ENCODE measurements at places on chromosomes 16 and 17.

DNA sequence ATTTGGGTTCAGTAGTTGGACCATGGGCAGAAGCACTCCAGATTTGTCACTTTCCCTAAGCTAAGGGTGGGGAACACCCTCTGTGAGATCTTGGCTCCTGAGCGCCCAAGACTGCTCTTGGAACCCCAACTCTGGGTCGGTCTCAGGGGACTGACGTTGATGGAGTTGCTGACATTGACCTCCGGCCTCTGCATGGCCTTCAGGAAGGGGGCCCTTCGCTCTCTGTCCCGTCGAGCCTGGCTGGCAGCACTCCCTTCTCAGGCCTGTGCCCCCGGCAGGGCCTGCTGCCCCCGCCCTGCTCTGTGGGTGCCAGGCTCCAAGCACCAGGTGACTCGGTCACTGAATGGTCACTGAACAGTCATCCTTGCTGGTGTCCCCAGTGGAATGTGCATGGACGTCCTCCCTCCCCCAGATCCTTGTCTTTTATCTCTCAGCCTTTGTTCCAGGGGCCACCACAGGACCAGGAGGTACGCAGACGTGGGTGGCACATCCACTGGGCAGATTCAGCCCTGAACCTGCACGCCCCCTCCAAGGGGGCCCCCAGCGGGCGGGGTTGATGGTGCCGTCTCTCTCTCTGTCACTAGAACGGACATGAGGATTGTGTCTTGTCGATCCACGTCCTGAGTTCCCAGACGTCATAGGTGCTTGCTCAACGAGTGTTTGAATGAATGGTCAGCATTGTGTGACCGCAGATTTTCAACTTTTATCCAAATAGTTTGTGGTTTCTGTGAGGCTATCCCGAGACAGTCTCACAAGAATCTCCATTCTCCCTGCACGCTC lies 314.5 kb downstream of the SEC14L1 start:
- no peak for DNase-seq

GRCh38 chr17:50877838-50878237 lies 11.7 kb upstream of the TOB1 start:
- no peak for DNase-seq

DNA sequence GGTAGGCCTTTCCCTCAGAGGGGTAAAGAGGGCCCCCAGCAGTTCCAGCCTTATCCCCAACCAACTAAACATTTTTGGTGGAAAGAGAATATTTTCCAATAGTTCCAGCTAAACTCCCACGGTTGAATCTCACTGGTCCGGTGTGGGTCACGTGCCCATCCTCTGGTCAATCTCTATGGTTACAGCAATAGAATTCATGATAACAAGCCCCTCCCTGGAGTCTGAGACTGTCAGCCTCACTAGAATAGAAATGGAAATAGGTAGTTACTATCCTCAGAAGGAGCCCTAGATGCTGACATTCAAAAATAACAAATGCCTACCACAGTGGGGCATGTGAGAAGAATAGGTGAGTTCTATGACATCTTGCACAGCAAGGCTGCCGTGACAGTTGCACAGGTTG lies 37.5 kb upstream of the LITAF start:
- DNase-seq: no peak

- DNase-seq: no peak
These were observed 220.2 kb upstream of the TBX2 start for GRCh38 chr17:61179380-61179806.

- DNase-seq: peak; percentile 92
These were observed 21.7 kb downstream of the FAM117A start for GRCh38 chr17:49742166-49742638.

DNA sequence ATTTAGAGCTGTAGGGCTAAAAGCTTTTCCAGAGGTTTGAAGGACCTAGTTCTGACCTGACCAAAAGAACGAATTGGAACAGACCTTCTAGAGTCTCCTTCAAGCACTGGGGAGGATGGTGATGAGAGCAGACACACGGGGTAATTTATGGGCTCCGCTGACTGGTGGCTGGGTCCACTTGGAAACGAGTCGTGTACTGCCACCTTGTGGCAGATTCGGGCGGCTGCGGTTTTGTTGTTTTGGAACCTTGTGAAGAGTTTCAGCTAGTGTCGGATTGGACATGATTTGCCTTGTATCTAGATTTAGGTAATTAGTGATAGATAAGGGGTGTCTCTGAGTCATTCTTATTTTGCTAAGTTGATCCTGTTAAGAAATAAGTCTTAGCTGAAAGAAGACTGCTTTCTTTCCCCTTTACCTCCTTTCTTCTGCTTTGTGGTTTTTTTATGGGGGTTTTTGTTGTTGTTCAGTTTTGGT lies 98.9 kb downstream of the AATF start:
- peak; percentile 79 for DNase-seq

DNA sequence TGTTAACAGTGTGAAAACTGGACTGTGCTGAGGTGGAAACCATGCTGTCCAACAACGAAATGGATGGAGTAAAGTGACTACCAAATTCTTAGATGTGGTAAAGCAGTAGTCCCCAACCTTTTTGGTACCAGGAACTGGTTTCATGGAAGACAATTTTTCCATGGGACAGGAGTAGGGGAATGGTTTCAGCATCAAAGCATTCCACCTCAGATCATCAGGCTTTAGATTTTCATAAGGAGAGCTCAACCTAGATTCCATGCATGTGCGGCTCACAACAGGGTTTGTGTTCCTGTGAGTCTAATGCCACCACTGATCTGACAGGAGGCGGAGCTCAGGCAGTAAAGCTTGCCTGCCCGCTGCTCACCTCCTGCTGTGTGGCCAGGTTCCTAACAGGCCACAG lies 11.5 kb downstream of the SLX4 start:
- no peak for DNase-seq

DNA sequence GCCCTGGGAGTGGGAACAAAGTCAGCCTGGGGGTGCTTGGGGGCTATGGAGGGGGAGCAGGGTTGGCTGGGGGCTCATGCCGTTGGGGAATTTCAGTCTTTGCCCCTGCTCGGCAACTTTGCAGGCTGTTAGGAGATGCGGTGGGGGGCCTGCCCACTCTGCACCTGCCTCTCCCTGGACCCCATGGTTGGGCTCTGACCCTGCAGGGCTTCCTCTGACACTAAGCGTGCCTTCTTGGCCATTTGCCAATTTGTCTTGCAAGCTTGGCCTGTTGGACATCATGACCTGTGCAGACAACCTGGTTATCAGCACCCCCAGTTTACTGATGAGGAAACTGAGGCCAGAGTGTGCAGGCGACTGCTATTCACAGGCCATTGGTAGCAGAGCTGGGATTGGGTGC lies 14.6 kb downstream of the ADCY7 start:
- DNase-seq: no peak
